ENCODE measurements at places on chromosomes 2 and 18.

GRCh38 chr2:55395724-55396605, 23.7 kb downstream of the CCDC88A start:
- no peak for DNase-seq

DNA sequence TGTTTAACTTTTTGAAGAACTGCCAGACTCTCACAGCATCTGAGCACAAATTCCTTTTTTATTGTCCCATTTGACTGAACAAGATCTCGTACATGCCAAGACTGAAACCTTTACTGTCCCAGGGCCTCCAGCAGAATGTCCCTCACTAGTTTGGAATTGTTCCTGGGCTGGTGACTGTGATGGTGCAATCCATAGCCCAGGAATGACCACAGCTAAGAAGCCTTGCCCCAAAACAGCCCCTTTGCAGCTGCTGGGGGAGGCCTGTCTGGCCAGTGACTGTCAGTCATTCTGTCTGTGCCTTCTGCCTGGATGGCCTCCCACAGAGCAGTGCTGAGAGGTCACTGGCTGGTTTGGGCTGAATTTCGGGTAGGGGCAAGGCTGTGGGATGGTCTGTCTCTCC, 184.5 kb upstream of the MSH6 start:
- DNase-seq, result no peak

DNA sequence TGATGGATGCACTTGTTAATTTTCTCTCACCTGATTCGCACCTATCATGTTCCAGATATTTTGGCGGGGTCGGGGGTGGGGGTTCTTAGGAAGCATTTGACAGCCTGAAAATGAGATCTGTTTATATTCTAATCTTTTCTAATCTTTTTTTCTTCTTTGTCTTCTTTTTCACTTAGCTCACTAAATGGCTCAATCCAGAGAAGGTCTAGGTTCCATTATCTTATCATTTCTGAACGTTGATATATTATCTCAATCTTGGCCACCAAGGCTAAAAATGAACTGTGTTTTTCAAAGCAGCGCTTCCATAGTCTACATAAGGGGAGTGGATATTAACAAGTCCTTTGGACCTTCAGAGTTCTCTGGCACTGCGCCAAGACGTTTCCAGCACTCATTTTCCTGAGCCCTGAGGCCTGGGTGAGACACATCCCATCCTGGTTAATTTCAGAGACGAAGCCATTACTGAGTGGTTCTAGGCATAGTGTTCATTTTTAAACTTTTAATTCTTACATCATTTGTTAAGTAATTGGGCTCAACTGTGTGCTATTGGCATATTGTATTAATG, 229.0 kb downstream of the SOX11 start:
- DNase-seq, result no peak

GRCh38 chr2:172433144-172433543, 5.8 kb downstream of the ITGA6 start:
- no peak for DNase-seq

DNA sequence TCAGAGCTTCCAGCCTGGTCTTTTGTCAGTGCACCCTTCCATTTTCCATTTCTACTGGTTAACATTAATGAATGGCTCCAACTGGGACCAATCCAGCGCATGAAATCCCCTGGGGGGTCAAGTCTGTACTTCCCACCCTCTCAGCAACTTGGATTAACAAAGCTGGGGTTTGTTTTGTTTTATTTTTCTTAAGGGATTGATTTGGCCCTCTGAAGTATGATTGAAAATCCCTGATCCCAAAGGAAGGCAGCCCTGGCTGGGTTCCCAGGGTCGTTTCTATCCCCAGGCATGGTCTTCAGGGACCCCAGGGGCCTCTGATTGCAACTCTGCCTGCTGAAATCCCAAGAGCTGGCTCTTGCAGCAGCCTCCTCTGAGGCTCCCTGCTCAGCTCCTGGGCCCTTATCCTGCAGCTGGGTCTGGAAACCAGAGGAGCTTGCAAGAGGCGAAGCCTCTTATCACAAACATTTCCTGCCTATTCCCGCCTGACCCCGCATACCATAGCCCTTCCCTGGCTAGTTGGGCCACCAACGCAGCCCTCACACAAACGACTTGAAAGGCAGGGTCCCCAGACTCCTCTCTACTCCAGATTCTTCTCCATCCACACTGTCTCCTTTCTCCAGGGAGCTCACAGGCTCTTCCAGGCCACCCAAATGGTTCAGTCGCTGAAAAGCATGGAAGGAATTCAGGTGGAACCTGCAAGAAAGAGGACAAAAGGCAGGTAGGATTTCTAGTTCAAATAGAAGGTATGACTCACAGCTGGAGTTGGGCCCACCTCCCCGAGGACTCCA, 109.7 kb upstream of the PKDCC start:
- DNase-seq, result no peak

GRCh38 chr2:46769809-46770208, 145.8 kb downstream of the MCFD2 start:
- DNase-seq, result no peak

DNA sequence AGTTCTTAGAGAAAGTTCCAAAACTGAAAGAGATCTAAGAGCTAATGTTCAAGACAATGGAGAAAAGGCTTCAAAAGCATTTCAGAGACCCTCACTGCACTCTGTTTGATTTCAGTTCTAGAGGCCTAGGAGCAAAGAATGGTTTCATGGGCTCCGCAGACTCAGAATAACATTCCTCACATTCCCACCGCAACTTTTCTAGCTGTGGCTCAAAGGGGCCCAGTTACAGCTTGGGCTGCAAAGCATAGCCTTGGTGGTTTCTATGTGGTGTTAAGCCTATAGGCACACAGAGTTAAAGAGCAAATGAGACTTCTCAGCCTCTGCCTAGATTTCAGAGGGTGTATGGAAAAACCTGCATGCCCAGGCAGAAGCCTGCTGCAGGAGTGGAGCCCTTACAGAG, 73.0 kb downstream of the FSIP2 start:
- DNase-seq, result no peak

DNA sequence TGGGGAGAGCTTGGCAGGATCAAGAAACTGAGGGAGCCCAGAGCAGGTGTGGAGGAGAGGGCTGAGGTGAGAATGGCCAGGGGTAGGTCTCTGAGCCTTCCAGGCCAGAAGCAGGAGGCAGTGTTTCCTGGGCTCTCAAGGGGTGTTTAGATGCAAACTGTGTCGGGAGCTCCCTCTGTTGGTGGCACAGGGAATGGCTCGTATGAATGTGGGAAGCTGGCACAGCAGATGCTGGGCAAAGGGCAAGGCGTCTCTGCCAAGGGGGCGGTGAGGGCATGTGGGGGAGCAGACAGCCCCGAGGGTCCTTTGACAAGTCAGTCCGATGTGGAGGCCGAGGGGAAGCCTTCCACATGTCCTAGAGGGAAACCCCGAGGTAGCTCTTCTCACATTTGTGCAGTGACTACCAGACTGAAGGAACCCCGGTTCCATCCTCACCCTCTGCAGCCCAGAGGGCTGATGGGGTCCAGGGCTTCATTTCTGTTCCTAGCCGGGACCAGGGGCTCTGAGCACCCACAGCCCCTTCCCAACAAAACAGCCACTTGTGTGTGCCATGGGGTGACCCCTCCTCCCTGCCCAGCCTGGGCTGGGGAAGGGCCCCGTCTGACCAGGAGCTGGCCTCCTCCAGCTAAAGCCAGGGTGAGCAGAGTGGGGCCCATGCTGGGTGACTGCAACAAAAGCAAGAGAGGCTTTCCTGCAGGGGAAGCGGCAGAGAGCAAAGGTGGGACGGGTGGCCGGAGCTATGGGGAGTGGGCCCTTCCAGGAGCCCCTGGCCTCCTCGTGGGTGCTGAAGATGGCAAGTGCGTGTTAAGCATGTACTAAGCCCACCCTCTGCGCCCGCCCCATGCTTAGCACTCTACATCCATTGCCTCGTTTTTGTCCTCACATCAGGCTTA, 103.4 kb downstream of the SEPTIN10 start:
- DNase-seq, result peak; percentile 60

GRCh38 chr18:44579028-44579702, 101.5 kb upstream of the SETBP1 start:
- no peak for DNase-seq

DNA sequence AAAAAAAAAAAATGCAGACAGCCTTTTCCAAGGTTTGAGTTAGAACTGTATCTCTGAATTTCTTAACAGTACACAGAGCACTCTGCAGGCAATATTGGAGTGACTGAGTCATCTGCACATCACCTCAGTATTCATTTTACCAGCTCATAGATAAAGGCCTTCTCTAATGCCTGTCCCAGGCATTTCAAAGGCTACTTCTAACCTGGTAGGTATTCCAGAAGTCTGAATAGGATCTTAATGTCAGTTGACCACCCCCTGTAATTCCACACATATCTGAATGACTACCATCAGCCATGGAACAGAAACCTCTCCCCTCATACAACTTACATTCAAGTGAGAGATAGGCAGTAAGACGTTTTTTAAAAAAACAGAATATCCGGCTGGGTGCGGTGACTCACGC, 9.0 kb downstream of the METTL21A start:
- DNase-seq, result no peak

GRCh38 chr2:187383043-187383800, 64.8 kb downstream of the CALCRL start:
- DNase-seq, result no peak

DNA sequence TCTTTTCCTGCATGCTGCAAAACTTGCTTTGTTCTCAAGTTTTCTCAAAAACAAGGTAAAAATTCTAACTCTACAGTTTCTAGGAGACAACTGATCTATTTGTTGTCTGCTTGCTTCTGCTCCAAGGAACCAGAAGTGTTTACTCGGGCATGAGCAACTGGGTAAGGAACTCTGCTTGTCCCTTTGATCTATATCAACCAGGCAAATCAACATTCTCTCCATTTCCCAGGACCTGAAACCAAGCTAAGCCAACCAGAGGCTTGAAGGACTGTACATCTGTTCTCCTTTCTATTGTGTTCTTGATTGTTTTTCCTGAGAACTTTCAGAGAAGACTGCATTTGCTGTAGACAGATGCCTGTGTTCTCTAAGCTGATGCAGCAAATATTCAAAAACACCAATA, 335.0 kb upstream of the KCNH7 start:
- no peak for DNase-seq

All from stimulated activated CD8-positive, alpha-beta memory T cell treated with anti-CD3 and anti-CD28 coated beads, Interleukin-4, amount 100 ng/mL, for 24 hours (primary cell).